Dermis microvascular lymphatic vessel endothelial cell (primary cell): ENCODE measurements at places on chromosomes 13 and 19. TPM values are rescaled to one million over a fixed set of nuclear protein-coding genes. Genes with fewer than 3 reads are reported as not detected.

Gene HSH2D
- total RNA-seq, result not detected in 2 replicates

Gene C19orf33
- total RNA-seq, result 0.51 and 1.4 TPM in 2 replicates

Gene FCGBP
- under 0.01 TPM in 2 replicates for total RNA-seq

Gene HTR2A
- not detected in 2 replicates for total RNA-seq

Gene PVR
- 53.8 and 84.7 TPM in 2 replicates for total RNA-seq

Gene GZMM
- total RNA-seq, result not detected in 2 replicates

Gene S1PR2
- total RNA-seq, result 0.39 and 0.76 TPM in 2 replicates

Gene CEACAM8
- not detected in 2 replicates for total RNA-seq

Gene FLT1
- 15.7 and 31.6 TPM in 2 replicates for total RNA-seq

Gene MTMR6
- total RNA-seq, result 22.3 and 23.6 TPM in 2 replicates

Gene SRRM5
- total RNA-seq, result under 0.01 TPM in 1 of 2 replicates, not detected in the other

Gene RNF113B
- not detected in 2 replicates for total RNA-seq

GRCh38 chr19:30943101-30943843 is 406.0 kb downstream of the TSHZ3 start:
- DNase-seq, result no peak

- DNase-seq, result no peak
Observed at GRCh38 chr13:106088085-106088484, 447.4 kb downstream of the EFNB2 start.

DNA sequence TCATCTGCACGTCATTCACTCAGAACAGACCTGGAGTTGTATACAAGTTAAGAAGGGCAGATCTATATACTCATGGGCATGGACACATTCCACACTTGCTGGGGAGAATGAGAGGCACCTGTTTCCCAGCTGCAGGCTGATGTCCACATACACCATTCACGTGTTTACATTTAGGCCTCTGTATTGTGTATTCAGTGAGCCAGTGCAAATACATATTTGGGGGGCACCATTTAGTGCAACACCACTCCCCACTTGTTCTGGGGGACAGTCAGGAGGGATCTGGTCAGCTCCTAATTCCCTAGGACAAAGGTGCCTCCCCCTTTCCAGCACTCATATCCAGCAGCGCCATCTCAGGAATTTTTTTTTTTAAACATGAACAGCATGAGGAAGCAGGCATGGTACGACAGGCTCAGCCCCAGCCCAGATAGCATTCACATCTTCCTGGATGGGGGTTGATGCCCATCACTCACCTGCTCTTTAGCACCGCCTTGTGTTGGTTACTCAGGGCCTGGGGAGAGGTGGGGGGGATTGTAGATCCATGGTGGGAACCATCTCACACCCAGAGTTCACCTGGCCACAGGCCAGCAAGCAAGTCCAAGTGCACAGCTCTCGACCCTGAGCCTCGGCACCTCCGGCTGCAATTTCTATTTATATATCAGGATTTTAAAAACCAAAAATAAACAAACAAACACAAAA is 56.9 kb upstream of the ZNF254 start:
- no peak for DNase-seq

DNA sequence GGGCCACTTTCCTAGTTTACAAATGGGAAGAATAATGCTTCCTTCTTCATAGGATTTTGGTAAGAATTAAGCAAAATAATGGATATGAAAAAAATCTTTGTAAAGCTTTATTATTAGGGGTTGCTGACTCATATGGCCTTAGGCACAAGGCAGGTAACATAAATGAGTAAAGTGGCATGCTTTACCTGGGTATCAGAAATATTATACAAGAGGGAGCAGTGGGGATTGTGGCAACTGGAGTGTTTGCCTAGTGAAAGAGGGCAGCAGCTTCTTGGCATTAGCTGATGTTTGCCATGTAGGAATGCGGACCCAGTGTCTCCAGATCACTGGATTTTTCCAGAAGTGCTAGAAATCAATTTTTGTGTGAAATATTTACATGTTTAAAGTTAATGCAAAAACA is 19.5 kb downstream of the WDFY2 start:
- DNase-seq, result no peak

- peak; percentile 22 for DNase-seq
Observed at GRCh38 chr19:18895038-18895823, 727 bp downstream of the CERS1 start.

DNA sequence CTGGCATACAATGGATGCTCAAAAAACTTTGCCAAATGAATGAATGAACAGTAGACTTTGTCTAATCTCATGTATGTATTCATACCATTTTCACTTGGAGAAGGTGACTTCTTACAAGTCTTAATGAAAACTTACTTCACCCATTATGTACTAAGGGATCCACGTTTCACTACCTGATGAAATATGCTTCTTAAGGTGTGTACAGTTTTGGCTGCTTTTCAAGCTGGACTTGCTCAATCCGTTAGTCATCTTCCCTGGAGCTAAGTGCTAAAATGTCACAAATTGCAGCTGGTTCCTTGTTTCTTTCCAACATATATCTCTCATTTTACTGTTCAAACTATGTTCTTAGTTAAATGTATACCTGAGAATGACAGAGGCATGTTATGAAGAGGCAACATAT is 4.2 kb upstream of the CCNA1 start:
- DNase-seq, result no peak

DNA sequence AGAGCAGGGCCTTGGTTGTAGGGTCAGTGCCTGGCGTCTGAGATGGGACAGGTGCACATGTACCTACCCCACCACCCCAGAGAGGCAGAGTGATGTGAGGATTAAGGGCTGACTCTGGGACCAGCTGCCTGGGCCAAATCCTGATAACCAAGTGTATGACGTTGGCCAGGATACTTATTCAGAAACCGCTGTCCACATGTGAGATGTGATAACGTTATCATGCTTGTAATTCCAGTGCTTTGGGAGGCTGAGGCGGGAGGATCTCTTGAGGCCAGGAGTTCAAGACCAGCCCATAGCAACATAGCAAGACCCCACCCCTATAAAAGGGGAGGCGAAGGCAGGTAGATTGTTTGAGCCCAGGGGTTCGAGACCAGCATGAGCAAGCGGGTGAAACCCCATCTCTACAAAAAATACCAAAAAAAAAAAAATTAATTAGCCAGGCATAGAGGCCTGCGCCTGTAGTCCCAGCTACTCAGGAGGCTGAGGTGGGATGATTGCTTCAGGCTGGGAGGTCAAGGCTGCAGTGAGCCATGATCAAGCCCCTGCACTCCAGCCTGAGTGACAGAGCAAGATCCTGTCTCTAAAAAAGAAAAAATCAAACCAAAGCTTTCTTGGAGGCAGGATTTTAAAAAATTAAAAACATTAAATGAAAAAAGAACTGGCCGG is 10.0 kb downstream of the ADGRE5 start:
- no peak for DNase-seq

DNA sequence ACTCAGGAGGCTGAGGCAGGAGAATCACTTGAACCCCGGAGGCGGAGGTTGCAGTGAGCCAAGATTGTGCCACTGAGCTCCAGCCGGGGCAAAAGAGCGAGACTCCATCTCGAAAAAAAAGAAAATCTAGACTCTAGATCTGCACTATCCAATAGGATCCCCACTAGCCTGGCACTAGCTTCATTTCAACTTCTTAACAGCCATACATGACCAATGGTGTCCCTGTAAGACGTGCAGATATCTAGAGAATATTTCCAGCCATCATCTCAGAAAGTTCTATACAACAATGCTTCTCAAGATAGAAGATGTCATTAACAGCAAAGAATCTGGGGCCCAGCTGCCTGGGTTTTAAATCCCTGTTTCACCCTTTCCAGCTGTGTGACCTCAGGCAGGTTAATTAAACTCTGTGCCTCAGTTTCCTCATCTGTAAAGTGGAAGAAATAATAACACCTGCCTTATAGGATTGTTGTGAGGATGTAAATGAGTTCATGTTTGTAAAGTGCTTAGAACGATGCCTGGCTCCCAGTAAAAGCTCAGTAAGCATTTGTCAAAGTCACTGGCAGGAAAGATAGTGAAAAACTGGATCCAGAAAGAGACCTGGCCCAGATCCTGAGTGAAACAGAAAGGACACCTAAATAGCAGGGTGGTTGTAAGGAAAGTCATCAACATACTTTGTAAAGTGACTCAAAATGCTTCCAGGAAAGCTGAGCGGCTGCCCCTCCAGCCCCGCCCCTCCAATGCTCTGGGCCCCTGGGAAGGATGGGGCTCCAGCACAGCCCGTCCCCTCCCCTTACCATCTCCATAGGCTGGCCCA is 13.5 kb downstream of the WIZ start:
- no peak for DNase-seq

- no peak for DNase-seq
Observed at GRCh38 chr13:77838271-77838670, 80.4 kb downstream of the EDNRB start.

- no peak for DNase-seq
Observed at GRCh38 chr19:55091126-55091910, 15.6 kb downstream of the EPS8L1 start.

- peak; percentile 81 for DNase-seq
Observed at GRCh38 chr13:99496184-99497142, 4.8 kb upstream of the TM9SF2 start.

- DNase-seq, result no peak
Observed at GRCh38 chr13:72456486-72456885, 270.9 kb downstream of the MZT1 start.

- DNase-seq, result no peak
Observed at GRCh38 chr13:27712421-27712820, 79.9 kb upstream of the GSX1 start.

- no peak for DNase-seq
Observed at GRCh38 chr19:19489804-19490204, 25.5 kb downstream of the TSSK6 start.

- no peak for DNase-seq
Observed at GRCh38 chr13:75740031-75740430, 103.9 kb downstream of the LMO7 start.

DNA sequence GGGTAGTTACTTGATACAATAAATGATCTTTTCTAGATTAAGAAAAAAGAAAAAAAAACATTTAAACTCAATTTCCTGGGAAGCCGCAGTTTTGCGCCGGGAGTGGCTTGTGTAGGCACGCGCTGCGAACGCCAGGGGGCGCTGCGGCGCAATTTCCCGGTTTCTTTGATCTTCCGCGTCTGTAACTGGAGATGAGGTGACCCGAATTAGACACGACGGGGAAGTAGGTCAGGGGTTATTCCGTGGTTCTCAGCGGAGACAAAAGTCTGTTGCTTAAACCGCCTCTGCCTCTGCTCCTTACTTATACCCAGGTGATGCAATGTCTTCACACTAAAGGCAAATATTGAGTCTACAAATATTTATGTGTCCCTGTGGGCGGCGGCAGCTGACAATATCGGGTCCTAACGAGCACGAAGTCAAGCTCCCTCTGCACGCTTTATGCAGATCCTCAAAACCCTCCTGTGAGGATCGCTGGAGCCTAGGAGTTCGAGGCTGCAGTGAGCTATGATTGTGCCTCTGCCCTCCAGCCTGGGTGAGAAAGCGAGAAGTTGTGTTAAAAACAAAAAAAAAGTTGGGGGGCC is 15.2 kb downstream of the STXBP2 start:
- peak; percentile 39 for DNase-seq

GRCh38 chr19:15701757-15702533 is 25.9 kb upstream of the OR10H2 start:
- DNase-seq, result no peak

DNA sequence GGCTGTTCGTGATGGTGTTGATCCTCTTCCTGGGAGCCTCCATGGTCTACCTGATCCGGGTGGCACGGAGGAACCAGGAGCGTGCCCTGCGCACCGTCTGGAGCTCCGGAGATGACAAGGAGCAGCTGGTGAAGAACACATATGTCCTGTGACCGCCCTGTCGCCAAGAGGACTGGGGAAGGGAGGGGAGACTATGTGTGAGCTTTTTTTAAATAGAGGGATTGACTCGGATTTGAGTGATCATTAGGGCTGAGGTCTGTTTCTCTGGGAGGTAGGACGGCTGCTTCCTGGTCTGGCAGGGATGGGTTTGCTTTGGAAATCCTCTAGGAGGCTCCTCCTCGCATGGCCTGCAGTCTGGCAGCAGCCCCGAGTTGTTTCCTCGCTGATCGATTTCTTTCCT is 12.2 kb upstream of the C19orf33 start:
- DNase-seq, result no peak

DNA sequence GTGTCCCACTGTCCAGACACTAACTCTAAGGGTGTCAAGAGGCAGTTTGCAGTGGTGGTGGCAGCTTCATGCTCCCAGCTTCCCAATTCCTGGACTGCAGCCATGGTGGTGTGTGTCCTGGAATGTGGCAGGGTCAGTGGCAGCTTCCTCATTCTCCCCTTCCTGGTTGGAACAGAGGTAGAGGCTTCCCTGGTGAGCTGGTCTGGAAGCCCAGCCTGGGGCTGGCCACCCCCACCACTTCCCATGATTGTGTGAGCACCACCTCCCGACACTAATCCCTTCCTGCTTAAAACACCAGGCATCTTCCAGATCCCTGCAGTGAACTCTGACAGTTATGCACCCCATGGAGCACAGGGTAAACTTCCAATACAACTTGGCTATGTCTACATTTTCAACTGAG is 134.9 kb downstream of the RAP2A start:
- DNase-seq, result peak; percentile 38

DNA sequence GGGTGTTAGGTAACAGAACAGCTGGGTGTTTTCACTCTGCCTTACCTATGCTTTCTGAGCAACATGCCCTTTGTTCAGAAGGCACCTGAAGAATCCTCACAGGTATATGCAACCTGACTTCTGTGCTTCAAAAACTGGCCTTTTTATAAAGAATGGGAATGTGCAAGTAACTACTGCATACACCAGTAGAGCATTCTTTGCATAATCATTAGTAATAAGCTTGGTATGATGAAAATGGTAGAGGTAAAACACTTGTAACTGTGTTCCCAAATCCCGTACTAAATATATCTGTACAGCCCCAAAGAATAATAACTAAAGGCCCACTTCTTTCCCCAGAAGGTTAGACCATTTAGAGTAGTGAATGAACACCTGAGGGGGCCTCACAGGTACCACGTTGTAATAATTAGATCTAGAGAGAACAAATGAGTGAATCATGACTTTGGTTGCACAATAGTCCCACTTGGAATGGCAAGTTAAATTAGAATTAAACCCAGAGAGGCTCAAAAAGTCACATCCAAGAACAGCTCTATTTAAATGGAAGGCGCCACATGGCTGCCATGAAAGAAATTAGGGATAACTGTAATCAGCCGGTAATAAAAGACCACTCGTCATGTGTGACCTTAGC is 413.9 kb downstream of the KLF12 start:
- DNase-seq, result no peak

DNA sequence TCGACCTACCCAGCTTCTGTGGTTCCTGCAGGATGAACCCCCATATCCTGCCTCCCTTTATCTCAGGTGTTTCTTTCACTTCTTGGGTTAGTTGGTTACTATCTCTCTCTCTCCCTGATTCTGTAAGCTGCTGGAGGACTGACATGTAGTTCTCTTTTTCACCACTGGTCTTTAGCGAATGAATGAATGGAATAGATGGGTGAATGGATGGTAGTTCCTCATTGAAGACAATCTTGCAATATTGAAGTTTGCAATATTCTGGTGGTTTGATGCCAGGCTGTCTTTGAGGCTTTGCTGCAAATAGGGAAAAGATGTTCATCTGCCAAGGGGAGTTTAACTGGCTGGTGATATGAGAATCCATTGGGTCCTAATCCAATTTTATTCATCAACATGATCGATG is 120.2 kb downstream of the UBL3 start:
- DNase-seq, result no peak
